ENCODE measurements at places on chromosomes 12 and 14. TPM values are rescaled to one million over a fixed set of nuclear protein-coding genes. Genes with fewer than 3 reads are reported as not detected.

DNA sequence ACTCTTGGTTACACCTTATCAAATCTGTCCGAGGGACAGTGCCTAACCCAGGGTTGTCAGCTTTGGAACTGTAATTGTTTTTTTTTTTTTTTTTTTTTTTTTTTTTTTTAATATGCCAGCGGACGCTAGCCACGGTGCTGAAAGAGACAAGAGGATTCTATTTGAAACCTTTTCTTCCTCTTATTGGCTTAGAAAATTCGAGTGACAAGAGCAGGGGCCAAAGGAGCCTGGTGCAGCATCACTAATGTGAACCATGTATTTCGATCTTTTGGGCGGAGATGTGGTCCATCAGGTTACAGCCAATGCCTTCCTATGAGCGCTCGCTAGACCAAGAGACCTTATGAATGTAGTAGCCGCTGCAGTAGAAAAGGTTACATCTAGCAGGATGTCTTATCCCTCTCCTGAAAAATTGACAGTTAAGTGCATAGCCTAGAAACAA lies 922 bp downstream of the PTPRR start:
- H3K27ac ChIP-seq, result no peak overlapping the region
- H3K4me3 ChIP-seq, result no peak overlapping the region
- H3K36me3 ChIP-seq, result no peaks in the 10 kb centered on the region
- DNase-seq, result no peak

Gene IL23A
- 31.0 TPM for total RNA-seq

- no peak for DNase-seq
- H3K27me3 ChIP-seq, result no peaks in the 10 kb centered on the region
- no peak overlapping the region for H3K27ac ChIP-seq
- no peak overlapping the region for H3K4me3 ChIP-seq
Measured at GRCh38 chr14:98244162-98244948, 1027.6 kb downstream of the BCL11B start.

Gene ST8SIA1
- total RNA-seq, result 0.39 TPM

Gene RAPGEF3
- total RNA-seq, result 1.8 TPM
